Tongue (tissue), 3 donors: ENCODE measurements at places on chromosomes 12 and 14. TPM values are rescaled to one million over a fixed set of nuclear protein-coding genes. Genes with fewer than 3 reads are reported as not detected.
A peak's percentile ranks its signal among the peaks of the same experiment; 100 is the strongest.

GRCh38 chr14:66351310-66351709 is 134.9 kb upstream of the CCDC196 start:
- DNase-seq: no peak

- DNase-seq: no peak
Measured at GRCh38 chr12:66674495-66675122, 4.3 kb downstream of the GRIP1 start.

DNA sequence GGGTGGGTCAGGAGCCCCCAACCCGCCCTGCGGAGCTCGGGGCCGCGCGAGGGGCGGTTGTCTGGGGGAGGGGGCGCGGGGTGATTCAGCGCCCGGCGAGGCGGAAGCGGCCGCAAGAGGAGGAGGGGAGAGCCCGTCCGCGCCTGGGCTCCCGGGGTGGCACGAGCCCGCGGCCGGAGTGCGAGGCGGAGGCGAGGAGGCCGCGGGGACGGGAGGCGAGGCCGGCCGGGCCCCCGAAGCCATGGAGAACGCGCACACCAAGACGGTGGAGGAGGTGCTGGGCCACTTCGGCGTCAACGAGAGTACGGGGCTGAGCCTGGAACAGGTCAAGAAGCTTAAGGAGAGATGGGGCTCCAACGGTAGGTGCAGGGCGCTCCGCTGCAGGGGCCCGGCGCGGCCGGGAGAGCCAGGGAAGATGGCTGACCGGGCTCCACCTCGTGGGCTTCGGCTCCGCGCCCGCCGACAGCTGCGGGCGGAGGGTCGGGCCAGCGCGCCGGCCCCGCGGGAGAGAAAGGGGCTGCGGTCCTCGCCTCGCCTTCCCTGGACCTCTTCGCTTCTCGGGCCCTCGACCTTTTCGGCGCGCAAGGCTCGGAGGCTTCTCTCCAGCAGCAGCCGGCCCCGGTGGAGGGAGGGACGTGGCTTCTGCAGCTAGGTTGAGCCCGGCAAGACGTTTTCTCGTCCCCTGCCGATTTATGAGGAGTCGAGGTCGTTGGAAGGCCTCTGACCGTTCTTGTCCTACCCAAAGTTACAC is 677 bp downstream of the ATP2A2 start:
- peak; percentile 60 for DNase-seq

The SLC8A3 gene
- total RNA-seq: 28.4 TPM

- no peak for DNase-seq
Measured at GRCh38 chr12:72510772-72511171, 238.6 kb downstream of the TRHDE start.

DNA sequence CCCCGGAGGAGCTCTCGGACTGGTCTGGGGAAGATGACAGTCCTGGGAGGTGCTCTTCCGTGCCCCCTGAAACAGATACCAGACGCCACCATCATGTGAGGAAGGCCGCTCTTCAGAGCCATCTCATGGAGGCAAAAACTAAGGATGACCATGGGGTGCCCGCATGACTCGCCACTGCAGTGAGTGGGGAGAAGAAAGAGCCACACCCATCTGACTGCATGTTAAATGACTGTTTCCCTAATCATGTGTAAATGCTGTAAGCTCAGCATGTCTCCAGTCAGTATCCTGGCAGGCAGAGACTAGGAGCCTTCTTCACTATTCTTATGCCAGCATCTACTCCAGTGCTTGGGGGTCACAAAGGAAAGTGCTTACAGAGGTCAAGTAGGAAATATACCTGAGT is 4.0 kb downstream of the STON2 start:
- no peak for DNase-seq
